Stimulated activated CD8-positive, alpha-beta memory T cell treated with anti-CD3 and anti-CD28 coated beads, Interleukin-7, amount 100 ng/mL, for 48 hours (primary cell): ENCODE measurements at places on chromosomes 6 and 20.

- DNase-seq: no peak
Measured at GRCh38 chr6:680666-681340, 12.1 kb downstream of the EXOC2 start.

DNA sequence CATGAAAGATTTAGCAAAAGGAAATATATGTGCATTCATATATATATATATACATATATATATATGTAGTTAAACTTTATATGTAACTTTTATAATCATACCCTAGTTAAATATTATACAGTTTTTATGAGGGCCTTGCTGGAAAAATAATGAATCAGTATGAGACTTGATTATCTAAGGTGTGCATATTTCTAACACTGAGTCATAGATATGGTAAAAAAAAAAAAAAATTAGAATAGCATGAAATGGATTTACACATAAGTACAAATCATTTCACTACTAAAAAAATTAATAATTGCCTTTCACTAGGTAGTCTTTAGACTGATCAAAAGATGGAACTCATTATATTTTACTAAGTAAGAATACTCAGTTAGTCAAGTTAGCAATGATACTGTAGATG lies 51.3 kb upstream of the DST start:
- no peak for DNase-seq

DNA sequence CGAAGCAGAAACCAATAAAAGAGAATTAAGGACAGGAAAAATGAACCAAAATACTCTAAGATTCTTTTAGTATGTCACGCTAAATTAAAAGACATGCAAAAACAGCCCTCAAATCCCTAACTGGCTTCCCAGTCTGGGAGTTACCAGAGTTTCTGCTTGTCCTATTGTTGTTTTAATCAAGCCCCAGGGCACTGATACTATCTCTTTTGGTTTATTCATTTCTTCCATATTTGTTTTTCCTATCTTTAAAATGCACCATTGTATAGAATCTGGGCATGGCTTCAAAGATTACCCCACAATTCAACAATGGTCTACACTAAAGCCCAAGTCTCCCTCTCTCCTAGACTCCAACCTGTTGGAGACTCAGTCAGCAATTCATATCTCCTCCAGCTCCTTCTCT lies 169.1 kb downstream of the MYLK4 start:
- DNase-seq: no peak

DNA sequence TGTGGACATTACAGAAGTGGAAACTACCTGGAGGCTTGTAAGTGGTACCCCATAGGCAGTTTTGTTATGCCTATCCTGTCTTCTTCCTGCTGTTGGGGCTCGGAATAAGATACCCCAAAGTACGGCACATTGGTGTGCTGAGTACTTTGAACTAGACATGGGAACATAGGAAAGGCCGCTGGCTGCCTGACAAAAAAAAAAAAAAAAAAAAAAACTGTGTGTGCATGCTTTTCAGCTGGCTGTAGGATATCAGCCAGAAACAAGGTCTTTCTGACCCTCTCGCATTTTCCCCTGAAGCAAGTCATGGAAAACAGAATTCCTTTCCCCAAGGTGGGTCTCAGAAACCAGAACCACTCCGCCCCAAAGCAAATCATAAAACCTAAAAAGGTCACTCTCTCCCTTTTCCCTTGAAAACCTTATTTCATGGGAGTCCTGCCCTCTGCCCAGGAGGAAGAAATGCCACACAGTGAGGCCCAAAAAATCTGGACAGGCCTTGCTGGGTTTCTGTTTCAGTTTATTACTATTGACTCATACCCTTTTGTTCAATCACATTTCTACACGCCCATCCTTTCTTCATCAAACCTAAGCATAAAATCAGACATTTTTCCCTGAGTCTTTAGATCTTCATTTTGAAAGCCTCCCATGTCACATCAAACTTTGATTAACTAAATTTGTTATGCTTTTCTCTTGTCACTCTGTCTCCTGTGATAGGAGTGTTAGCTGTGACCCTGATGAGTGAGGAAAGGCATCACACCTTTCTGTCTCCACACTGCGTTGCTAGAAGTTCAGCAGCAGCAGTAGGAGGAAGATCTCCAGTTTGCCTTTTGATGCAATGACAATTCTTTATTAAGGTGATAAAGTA lies 17.2 kb downstream of the SLC2A12 start:
- DNase-seq: no peak

DNA sequence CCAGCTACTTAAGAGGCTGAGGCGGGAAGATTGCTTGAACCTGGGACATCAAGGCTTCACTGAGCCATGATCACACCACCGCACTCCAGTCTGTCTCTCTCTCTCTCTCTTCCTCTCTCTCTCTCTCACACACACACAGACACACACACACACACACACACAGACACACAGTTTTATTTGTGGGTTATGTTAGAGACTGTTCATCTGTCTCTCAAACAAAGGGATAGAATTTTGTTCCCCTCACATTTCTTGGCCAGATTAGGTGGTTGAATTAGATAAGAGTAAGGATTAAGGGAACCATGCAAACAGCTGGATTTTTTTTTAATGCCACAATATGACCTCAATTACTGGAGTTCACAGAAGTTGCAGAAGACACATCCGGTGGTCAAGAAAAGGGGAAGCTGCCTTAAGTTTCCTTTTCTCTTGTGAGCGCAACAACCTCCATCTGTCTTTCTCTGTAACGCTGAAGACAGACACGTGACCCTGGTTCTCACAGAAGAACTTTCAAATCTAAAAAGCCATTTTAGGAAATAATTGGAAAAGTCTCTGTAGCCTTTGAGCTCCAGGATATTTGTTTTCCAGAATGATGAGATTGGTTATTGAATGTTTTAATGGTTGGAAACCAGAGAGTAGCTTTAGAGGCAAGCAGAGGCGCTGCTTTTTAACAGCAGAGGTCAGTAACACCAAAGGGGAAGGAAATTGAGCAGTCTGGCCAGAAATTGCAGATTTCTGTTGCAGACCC lies 32.9 kb upstream of the LGSN start:
- DNase-seq: no peak

GRCh38 chr6:169473663-169474062 lies 220.0 kb upstream of the THBS2 start:
- no peak for DNase-seq

GRCh38 chr20:46060301-46060881 lies 29.4 kb downstream of the NCOA5 start:
- no peak for DNase-seq

DNA sequence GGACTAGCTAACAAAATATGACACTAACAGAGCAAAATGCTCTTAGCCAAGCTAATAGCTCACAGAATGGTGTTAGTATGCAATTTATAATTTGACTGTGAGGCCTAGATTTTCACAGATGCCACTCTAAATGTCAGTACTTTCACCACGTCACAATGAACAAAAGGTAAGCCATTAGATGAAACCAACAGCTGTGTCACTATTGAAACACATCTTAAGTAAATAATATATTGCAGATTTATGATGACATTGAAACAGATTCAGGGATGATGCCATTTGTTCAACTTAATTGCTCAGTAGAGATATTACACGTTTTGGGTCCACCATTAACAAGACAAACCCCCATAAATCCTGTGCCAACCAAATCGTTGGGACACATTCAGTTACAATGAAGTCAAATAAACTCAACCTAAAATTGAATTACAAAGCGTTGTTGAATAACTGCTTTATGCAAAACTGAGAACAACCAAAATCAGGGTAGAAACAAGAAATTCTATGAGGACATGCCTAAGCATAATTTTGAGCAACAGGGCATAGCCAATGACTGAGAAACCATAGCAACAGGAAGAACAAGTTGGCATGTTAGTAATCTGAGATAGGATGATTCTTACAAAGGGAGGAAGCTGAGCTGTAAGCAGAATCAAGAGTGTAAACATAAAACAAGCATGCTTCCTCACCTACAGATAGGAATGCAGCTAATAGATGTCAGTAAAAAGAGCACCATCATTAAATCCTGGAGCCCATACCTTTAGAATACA lies 85.6 kb upstream of the KHDRBS2 start:
- DNase-seq: no peak

DNA sequence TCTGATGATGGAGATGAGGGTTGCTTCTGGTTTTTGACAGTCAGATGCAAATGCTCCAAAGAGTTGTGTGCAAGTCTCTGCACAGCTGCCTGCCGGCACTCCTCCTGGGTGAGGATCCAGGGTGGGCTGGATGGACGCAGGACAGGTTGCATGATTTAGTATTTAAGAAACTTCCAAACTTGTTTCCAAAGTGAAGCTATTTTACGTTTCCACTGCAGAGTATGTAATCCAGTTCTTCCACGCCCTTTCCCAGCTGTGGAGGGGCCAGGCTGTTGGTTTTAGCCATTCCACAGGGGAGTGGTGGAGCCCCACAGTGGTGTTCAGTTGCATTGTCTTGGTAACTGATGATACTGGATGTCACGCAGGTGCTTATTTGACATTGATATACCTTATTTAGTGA lies 157.3 kb downstream of the THBS2 start:
- no peak for DNase-seq

DNA sequence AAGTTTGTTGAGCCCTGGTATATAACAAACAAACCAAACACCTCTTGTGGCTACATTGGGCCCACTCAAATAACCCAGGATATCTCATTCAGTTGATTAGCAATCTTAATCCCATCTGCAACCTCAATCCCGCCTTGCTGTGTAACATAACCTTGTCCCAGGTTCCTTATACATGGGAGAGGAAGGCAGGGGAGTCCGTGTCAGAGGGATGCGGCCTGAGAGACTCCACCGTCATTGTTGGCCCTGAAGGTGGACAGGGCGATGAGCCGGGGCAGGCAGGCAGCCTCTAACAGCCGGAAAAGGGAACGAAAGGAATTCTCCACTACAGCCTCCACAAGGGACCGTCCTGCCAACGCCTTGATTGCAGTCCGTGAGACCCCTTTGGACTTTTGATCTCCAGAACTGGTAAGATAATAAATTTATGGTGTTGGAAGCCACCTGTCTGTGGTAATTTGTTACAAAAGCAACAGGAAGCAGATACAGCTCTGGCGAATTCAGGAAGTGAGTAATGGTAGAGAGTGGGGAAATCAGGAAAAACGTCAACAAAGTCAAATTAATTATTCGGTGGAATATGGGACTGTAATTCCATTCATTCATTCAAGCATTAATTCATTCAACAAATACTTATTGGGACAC lies 124.5 kb upstream of the SALL4 start:
- DNase-seq: no peak

- no peak for DNase-seq
Measured at GRCh38 chr20:48722002-48722731, 105.6 kb downstream of the PREX1 start.

GRCh38 chr6:127291495-127291894 lies 24.8 kb downstream of the RNF146 start:
- no peak for DNase-seq

DNA sequence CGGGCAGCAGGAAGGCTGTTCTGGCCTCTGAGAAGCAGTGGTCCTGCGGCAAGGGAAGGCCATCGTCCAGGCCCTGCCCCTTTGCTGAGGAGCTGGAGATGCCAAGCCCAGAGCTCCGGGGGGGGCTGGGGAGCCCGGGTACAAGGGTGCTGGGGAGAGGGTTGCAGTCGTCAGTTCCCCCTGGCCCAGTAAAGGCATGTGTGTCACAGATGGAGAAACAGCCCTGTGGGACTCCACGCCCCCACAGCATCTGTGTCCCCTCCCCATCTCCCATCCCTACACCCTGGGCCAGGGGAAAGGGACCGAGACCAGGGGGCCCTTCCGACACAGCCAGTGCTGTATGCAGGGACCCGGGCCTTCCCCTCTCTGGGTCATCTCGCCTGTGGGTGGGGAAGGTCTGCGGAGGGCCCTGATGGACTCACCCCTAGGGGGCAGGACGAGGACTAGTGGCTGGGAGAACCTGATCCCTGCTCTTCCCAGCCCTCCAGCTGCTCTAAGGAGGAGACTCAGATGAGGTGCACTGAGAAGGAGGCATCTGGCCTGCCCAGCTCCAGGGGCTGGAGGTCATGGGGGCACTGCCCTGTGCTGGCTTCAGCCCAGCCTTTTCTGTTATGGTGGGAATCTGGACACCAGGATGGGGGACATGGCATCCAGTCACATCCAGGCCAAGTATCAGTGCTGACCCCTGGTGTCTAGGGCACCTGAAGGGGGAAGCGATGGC lies 609 bp downstream of the MYL9 start:
- no peak for DNase-seq

DNA sequence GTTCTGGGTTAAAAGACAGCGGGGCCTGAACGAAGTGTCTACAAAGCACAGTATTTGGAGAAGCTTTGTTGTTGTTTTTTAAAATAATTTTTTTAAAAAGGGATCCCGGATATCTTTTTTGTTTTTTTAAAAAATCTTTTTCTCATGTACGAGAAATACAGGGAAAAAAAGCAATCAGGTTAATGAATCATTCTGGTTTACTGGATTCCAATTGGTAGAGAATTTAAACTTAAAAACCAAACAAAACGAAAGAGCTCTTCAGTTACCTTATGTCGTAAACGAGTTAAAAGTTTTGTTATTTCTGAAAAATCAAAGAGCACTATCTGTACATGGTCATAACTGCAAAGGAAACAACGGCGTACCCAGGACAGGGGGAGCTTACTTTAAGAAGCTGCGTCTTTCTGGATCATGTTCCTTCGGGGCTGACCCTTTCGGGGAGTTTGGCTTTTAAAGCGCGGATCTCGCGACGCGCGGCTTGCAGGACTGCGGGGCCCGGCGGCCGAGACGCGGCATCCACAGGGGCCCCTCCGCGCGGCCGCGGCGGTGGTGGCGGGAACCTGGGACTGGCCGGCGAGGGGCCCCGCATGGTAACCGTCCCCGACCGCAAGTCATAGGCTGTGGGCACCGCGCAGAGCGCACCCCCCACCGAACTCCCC lies 927 bp downstream of the IL20RA start:
- no peak for DNase-seq

DNA sequence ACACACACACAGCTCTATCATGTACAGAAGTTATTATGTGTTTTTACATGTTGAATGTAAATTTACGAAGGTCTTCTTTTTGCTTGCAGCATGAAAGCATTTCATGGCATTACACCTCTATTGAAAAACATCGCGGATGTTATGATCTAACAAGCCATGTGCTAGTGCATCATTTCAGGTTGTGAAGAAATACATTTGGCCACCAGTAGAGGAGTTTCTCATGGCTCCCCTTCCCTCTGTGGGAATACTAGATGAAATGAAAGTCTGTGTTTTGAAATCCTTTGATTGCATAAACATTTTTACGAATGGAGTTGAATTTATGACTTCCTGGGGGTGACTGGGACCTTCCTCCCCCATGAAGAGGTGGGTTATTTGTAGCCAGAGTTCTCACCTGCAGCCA lies 17.7 kb downstream of the MAS1 start:
- no peak for DNase-seq

- no peak for DNase-seq
Measured at GRCh38 chr6:5201271-5201670, 59.5 kb downstream of the LYRM4 start.

DNA sequence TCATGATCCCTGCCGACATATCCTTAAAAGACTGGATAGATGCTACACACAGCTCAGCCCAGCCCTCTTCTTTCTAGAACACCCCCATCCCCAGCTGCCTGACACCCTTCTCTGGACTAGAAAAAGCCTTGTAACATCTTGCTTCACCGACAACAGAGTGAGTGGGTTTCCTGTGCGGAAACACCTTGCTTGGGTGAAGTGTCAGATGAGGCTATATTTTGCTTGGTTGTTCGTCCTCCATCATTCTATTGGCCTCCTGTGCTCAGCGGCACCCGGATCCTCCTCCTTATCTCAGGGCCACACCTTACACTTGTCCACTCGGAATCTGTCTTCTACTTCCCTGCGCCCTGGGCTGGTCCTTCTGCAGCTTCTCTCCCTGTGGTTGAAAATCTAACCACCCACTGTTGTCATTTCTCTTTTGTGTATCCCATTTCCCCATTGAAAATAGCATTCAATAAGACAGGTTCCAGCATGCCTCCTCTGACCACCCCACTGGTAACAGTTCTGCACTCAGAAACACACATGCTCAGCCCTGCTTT lies 101.3 kb upstream of the MLN start:
- no peak for DNase-seq
